ENCODE measurements at places on chromosomes 1 and 21. TPM values are rescaled to one million over a fixed set of nuclear protein-coding genes. Genes with fewer than 3 reads are reported as not detected.

GRCh38 chr1:113976609-113977278, 2.5 kb upstream of the OLFML3 start:
- no peaks in the 10 kb centered on the region for H3K27me3 ChIP-seq
- DNase-seq = peak; percentile 19
- H3K4me1 ChIP-seq = peaks cover 49% of the 10 kb centered on the region
- peaks cover 18% of the 10 kb centered on the region for H3K36me3 ChIP-seq
- H3K4me3 ChIP-seq = no peak overlapping the region

- H3K36me3 ChIP-seq = no peaks in the 10 kb centered on the region
- no peaks in the 10 kb centered on the region for H3K27me3 ChIP-seq
- no peak for DNase-seq
- H3K4me1 ChIP-seq = no peaks in the 10 kb centered on the region
- H3K27ac ChIP-seq = no peak overlapping the region
- no peak overlapping the region for H3K4me3 ChIP-seq
Measured at GRCh38 chr21:28247454-28248020, 745.1 kb downstream of the LTN1 start.

- no peak overlapping the region for H3K27ac ChIP-seq
- no peak overlapping the region for H3K4me3 ChIP-seq
Measured at GRCh38 chr1:241600496-241600901, 39.7 kb downstream of the CHML start.

GRCh38 chr1:235404190-235404589, 37.0 kb downstream of the TBCE start:
- H3K4me1 ChIP-seq = peaks cover 8% of the 10 kb centered on the region
- DNase-seq = no peak
- no peaks in the 10 kb centered on the region for H3K27me3 ChIP-seq
- no peaks in the 10 kb centered on the region for H3K36me3 ChIP-seq
- H3K27ac ChIP-seq = no peak overlapping the region

DNA sequence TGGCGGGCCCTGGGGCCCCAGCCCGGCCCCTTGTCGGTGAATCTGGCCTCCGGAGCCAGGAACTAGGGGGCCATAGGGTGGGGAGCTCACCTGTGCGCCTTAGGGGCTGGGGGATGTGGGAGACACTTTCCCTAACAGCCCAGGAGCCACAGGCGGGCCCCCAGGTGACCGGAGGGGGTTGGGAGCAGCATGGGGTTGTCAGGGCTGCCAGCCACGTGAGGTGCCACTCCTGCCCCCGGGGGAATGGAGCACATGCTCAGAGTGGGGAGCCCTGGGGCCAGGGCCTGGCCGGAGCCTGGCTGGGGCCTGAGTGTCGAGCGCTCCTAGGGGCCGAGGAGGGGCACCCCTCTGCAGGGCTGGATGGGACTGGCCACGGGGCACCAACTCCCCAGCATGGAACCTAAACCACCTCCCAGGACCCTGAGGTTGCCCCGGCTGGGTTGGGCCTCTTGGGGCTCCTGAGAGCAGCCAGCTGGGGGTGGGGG, 19.9 kb downstream of the PRXL2B start:
- peaks cover 19% of the 10 kb centered on the region for H3K27me3 ChIP-seq
- H3K4me3 ChIP-seq = no peak overlapping the region
- no peak overlapping the region for H3K27ac ChIP-seq
- H3K4me1 ChIP-seq = peaks cover 21% of the 10 kb centered on the region
- peak; percentile 9 for DNase-seq

DNA sequence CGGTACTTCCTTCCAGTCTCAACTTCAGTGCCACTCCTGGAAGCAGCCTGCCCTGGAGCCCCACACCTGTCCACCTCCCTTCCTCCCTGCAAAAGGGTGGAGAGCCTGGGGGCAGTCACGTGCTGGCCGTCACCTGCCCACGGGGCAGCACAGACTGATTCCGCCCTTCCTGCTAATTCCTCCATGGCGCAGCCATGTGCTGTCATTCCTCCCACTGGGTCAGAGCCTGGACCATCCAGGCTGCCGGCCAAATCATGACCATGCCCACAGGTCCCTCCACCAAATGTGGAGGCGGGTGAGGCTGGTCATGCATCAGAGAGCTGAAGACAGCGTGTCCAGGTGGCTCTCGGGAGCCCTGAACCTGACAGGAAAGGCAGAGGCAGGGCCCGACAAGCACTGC, 24.4 kb upstream of the GPR153 start:
- no peaks in the 10 kb centered on the region for H3K36me3 ChIP-seq
- H3K27me3 ChIP-seq = no peaks in the 10 kb centered on the region
- H3K4me1 ChIP-seq = peaks cover 14% of the 10 kb centered on the region
- H3K27ac ChIP-seq = no peak overlapping the region

GRCh38 chr1:99768524-99769245, 2.2 kb upstream of the FRRS1 start:
- peaks cover 20% of the 10 kb centered on the region for H3K4me1 ChIP-seq
- H3K4me3 ChIP-seq = no peak overlapping the region
- H3K36me3 ChIP-seq = no peaks in the 10 kb centered on the region
- no peak overlapping the region for H3K27ac ChIP-seq
- H3K27me3 ChIP-seq = no peaks in the 10 kb centered on the region

DNA sequence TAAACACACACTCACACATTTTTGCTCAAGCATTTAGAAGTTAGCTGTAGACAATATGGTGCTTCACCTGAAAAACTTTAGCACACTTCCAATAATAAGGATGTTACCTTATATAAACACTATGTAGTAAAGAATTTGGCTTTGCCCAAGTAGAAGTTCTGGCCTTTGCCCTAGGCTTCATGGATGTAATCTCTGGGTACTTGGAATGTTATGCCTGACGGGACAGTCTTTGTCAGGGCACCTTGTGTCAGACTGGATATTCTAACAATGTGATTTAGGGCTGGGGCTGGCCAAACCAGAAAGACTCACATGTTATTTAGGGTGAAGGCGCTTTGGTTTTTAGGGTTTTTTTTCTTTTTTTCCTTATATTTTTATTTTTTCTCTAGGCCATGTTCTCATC, 34.8 kb upstream of the TRIM33 start:
- no peaks in the 10 kb centered on the region for H3K4me1 ChIP-seq
- no peak overlapping the region for H3K4me3 ChIP-seq
- no peaks in the 10 kb centered on the region for H3K36me3 ChIP-seq
- H3K27me3 ChIP-seq = no peaks in the 10 kb centered on the region

DNA sequence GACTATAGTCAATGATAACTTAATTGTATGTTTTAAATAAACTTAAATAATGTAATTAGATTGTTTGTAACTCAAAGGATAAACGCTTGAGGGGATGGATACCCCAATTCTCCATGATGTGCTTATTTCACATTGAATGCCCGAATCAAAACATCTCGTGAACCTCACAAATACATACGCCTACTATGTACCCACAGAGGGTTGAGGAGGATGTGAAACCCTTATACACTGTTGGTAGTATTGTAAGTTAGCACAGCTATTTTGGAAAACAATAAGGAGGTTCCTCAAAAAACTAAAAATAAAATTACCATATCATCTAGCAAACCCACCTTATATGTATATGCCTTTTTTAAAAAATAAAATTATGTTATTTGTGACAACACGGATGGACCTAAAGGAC, 198.6 kb downstream of the MRPL39 start:
- DNase-seq = no peak
- no peaks in the 10 kb centered on the region for H3K36me3 ChIP-seq
- H3K27ac ChIP-seq = no peak overlapping the region
- H3K27me3 ChIP-seq = no peaks in the 10 kb centered on the region
- H3K4me3 ChIP-seq = no peak overlapping the region

DNA sequence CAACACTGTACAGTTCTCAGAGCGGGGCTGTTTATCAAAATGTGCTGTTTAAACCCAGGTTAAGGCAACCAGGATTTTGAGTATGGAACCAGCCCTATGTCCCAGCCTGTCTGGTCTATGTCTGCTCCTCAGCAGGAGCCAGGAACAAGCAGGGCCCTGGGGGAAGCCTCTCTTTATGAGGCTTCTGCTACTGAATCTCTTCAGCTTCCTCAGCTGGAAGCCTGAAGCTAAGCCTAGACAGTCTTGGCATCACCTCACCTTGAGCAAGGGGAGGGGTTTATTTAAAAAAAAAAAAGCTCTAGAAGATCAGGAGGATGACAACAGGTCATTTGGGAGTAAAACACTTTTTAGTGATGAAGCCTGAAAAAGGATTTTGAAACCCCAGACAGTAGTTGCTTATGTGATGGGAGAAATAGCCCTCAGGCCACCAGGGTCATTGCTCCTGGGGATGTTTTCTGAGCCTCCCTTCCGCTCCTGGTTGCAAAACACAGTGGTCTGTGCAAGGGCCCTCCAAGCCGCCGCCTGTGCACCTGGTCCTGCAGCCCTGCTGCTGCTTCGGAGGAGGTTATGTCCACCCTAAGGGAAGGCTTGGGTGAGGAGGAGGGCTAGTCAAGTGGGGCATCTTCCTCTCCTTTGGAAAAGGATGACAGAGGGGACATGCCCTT, 21.8 kb upstream of the GRHL3 start:
- no peak overlapping the region for H3K4me3 ChIP-seq
- no peaks in the 10 kb centered on the region for H3K36me3 ChIP-seq
- H3K27ac ChIP-seq = no peak overlapping the region
- peaks cover 7% of the 10 kb centered on the region for H3K27me3 ChIP-seq
- no peak for DNase-seq
- H3K4me1 ChIP-seq = peaks cover 8% of the 10 kb centered on the region

- no peaks in the 10 kb centered on the region for H3K4me1 ChIP-seq
- no peaks in the 10 kb centered on the region for H3K36me3 ChIP-seq
- no peaks in the 10 kb centered on the region for H3K27me3 ChIP-seq
- H3K27ac ChIP-seq = no peak overlapping the region
Measured at GRCh38 chr21:46504666-46505065, 46.0 kb downstream of the DIP2A start.

GRCh38 chr1:58094221-58094620, 452.3 kb downstream of the OMA1 start:
- H3K4me3 ChIP-seq = no peak overlapping the region
- no peak for DNase-seq
- no peaks in the 10 kb centered on the region for H3K27me3 ChIP-seq
- H3K27ac ChIP-seq = no peak overlapping the region
- no peaks in the 10 kb centered on the region for H3K36me3 ChIP-seq
- H3K4me1 ChIP-seq = no peaks in the 10 kb centered on the region

DNA sequence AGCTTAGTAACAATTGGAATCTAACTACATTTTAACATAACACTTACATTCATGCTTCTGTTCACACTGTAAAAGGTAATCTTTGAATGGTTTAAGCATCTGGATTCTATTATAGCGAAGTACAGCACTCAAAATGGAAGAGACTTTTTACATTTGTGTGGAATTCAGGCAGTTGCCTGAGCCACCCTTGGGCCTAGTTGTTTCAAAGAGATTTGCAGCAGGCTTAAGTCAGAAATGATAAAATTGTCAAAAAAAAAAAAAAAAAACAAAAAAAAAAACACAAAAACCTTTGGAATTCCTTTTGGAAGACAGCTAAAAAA, 199.9 kb downstream of the LYPLAL1 start:
- H3K27ac ChIP-seq = no peak overlapping the region
- no peak overlapping the region for H3K4me3 ChIP-seq
- DNase-seq = no peak

- H3K4me1 ChIP-seq = no peaks in the 10 kb centered on the region
- no peak overlapping the region for H3K4me3 ChIP-seq
- no peaks in the 10 kb centered on the region for H3K27me3 ChIP-seq
- no peak overlapping the region for H3K27ac ChIP-seq
- DNase-seq = peak; percentile 24
- H3K36me3 ChIP-seq = peaks cover 80% of the 10 kb centered on the region
Measured at GRCh38 chr1:160291248-160292220, 6.6 kb upstream of the PEX19 start.

GRCh38 chr1:179082333-179082998, 596 bp downstream of the TOR3A start:
- H3K27me3 ChIP-seq = no peaks in the 10 kb centered on the region
- H3K4me3 ChIP-seq = peak overlapping the region; percentile 96
- H3K36me3 ChIP-seq = peaks cover 28% of the 10 kb centered on the region
- H3K27ac ChIP-seq = peak overlapping the region; percentile 92
- peaks cover 16% of the 10 kb centered on the region for H3K4me1 ChIP-seq

DNA sequence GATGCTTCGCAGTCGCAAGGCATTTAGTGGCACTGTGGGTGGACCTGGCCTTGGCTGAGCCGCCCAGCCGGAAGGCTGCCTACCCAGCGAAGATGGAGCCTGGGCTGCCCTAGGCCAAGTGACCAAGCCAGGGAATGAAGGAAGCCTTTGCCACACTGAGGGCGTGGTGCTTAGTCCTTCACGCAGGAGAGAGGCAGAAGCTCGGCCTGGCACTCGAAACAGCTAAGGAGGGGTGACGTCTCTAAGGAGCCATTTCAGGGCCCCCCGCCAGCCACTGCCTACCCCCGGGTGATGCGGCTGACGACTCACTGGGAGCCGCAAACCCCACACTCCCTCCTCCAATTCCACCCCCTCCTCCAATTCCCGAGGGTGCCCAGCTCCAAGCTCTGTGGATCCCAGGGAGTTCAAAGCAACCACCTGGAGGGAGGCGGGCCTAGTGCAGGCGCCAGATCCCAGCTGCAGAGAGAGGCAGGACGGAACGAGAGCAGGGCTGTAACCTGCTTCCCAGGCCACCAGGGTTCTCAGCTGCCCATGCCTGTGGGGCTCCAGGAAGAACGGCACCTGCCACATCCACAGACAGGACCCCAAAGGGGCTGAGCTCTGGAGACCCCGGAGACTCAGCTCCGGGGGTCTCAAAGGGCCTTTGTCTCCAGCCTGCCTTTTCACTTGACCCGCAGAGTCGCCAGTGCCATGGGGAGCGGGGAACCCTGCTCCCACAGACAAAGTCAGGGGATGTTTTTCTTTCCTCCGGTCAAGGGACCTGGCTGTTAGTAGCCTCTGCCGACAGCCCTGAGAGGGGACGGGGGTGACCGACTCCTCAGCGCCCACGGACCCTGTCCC, 75.8 kb downstream of the ARHGEF16 start:
- H3K4me3 ChIP-seq = peak overlapping the region; percentile 69
- H3K4me1 ChIP-seq = peaks cover 15% of the 10 kb centered on the region
- no peaks in the 10 kb centered on the region for H3K27me3 ChIP-seq
- DNase-seq = no peak

DNA sequence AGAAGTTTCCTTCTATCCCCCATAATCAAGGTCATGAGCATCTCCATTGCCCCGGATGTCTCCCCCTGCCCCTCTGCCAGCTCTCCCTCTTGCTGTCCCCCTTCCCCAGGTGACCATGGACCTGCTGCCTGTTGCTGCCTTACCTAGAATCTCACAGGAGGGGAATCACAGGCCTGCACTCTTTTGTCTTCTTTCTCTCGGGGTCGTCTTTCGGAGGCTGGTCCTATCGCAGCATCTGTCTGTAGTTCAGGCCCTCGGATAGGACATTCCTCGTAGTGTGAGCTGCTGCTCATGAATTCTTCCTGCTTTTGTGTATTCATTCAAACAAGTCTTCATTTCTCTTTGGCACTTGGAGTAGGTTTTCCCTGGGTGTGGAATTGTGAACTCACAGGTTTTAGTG, 39.9 kb upstream of the ACTRT2 start:
- no peak overlapping the region for H3K27ac ChIP-seq
- H3K36me3 ChIP-seq = no peaks in the 10 kb centered on the region
- H3K4me1 ChIP-seq = no peaks in the 10 kb centered on the region
- peaks cover 4% of the 10 kb centered on the region for H3K27me3 ChIP-seq

Gene FMO1
- 7.8 TPM for total RNA-seq

Gene PAQR7
- 1.5 TPM for total RNA-seq

Gene MACF1
- 336 TPM for total RNA-seq

Gene ARHGEF10L
- 52.0 TPM for total RNA-seq

Gene PLA2G2A
- total RNA-seq = 54.2 TPM

Gene STRIP1
- 19.7 TPM for total RNA-seq

Gene FAM131C
- 1.5 TPM for total RNA-seq

Gene DMRTA2
- total RNA-seq = not detected

Gene AIRE
- not detected for total RNA-seq

Gene KCNA10
- not detected for total RNA-seq

Gene GPR52
- 1.4 TPM for total RNA-seq

Gene POU3F1
- 0.22 TPM for total RNA-seq

All from heart right ventricle (tissue), 16 donors.